ENCODE measurements at places on chromosomes 4 and X.

GRCh38 chr4:152462047-152462446 lies 73.8 kb downstream of the FBXW7 start:
- DNase-seq, result no peak

- DNase-seq, result no peak
Observed at GRCh38 chrX:129652565-129653169, 2.1 kb downstream of the APLN start.

GRCh38 chr4:6681191-6681590 lies 12.5 kb upstream of the S100P start:
- DNase-seq, result no peak

DNA sequence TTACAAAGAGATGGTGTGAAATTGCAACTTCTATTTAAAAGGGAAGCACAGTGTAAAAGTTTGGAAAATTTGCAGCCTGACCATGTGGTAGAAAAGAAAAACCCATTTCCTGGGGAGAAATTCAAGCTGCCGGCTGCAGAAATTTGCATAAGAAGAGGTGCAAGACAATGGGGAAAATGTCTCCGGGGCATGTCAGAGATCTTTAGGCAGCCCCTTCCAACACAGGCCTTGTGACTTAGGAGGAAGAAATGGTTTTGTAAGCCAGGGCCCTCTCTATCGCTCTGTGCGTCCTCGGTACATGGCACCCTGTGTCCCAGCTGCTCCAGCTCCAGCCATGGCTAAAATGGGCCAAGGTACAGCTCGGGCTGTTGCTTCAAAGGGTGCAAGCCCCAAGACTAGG lies 40.4 kb downstream of the CCDC158 start:
- DNase-seq, result no peak

DNA sequence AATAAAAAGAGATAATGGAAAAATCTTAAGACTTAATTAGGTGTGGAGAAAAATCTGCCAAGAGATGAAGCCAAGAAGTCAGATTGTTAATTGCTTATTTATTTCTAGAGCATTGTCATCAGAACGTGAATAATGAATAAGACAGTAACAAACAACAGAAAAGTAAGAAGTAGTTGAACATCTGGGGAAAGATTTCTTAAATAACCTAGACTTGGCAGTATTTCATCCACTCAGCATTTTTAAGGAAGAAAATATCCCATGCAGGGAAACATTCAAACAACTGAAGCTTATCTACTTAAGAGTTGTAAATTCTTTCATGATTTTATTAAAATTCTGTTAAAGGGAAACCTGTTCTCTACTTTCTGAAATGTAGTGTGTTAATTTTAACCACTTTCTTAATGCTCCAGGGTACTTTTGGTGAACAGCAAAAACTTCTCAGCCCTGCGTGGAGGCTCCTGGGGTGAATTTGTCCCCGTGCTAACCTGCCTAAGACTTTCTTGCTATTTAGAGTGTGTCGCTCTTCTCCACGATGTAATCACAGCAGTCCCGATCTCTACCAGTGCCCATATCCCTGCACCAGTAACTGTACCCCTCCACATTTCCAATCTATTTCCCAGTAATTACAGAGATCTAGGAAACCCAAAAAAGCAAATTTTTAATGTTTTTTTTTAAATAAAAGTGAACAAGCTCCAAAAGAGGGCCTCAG lies 124.6 kb downstream of the CORIN start:
- DNase-seq, result no peak

DNA sequence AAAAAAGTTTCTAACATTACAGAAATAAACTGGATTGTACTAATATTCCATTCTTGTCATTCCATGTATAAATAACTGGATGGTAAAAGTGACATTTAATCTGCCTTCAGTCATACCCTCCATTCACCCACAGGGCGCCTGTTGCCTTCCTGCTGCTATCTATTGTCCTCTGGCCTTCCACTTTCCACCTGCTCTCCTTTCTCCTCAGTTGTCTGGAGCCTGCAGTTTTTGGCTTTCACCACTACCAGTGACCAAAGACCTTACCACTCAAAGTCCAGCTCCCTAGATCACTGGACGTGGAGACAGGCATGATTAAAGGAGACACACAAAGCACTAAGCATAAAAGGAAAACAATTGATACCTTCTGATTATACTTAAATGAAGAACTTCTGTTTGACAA lies 46.2 kb upstream of the NHS start:
- DNase-seq, result no peak

GRCh38 chr4:113996599-113997177 lies 17.2 kb upstream of the ARSJ start:
- no peak for DNase-seq

- no peak for DNase-seq
Observed at GRCh38 chrX:130111220-130112154, 1.2 kb upstream of the ELF4 start.

DNA sequence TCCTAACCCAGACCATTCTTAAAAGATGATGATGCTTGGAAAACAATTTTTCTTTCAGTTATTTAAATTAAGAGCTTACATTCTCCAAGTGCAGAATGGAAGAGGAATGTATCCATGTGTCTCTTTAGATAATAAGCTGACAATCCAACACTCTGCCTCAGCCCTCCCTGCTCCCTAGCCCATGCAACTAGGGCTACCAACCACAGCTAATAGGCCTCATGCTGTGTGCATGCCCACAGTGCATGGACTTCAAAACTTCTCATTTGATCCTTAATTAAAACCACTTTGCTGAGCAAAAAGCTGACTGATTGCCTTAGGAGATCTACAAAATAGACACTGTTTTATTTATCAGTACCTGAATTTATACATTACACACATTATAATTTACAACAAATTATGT lies 473.9 kb downstream of the GALNTL6 start:
- no peak for DNase-seq

GRCh38 chr4:26420438-26420837 lies 69.8 kb downstream of the CCKAR start:
- DNase-seq, result no peak

DNA sequence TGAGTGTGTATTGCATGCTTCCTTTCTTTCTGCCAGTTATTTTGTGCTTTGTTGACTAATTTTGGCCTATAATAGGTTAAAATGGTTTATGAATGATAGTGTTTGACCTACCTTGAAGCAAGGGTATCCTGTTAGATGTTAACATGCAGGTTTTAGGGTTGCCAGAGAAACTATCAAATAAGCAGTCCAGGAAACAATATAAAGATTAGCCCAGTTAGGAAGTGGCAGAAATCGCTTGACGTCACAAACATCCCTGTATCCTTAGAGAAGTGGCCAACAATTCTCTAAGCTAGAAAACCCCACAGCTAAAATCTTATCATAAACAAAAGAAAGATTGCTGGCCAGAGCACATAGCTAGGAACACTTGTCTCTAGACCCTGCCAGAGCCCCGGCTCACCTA lies 3.8 kb downstream of the NAP1L5 start:
- DNase-seq, result no peak

DNA sequence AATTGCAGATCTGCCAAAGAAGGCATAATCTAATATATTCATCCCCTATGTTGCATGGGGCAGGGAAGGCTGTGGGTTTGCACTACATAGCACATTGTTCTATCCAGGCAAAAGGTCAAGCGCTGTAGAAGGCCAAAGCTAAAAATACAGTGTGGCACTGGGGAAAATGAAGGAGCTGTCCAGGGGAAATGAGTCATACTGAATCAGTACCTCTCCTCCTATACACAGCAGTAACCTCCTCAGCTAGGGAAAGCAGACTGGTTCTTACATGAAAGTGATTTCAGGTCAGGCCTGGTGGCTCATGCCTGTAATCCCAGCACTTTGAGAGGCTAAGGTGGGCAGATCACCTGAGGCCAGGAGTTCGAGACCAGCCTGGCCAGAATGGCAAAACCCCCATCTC lies 31.0 kb upstream of the SLC25A4 start:
- DNase-seq, result no peak

DNA sequence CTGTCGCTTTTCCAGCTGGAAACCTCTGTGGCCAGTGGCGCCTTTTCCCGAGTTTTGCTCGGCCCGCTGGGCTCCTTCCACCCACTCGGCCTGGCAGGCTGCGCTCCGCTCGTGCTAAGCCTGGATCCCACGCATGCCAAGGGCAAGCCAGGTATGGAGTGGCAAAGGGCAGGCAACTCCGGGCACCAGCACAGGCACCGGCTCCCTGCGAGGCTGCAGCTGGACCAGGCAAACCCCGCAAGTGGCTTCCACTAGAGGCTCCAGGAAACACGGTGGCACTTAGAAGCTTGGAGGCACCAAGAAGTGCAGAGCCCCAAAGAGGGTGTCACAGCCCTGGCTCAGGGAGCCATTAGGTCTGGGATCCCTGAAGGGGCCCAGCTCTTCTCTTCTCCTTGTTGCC lies 59.5 kb downstream of the PPA2 start:
- no peak for DNase-seq

DNA sequence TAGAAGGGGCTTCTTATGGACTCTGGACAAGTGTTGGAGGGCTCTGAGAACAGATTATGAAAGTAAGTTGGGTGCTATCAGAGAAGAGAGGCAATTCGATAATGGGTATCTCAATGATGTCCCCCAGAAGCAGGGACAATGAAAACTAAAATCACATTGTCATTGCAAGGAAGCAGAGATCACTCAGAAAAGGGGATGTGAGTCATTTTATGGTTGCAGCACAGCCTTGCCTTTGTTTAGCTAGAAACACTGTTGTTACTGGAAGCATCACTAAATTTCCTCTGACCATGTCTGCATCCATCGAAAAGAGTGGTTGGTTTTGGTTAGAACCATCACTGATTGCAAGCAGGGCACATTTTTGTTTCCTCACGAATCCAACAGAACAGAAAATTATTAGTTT lies 246.8 kb upstream of the NWD2 start:
- DNase-seq, result no peak

- DNase-seq, result no peak
Observed at GRCh38 chr4:123353656-123354055, 42.9 kb upstream of the SPRY1 start.

DNA sequence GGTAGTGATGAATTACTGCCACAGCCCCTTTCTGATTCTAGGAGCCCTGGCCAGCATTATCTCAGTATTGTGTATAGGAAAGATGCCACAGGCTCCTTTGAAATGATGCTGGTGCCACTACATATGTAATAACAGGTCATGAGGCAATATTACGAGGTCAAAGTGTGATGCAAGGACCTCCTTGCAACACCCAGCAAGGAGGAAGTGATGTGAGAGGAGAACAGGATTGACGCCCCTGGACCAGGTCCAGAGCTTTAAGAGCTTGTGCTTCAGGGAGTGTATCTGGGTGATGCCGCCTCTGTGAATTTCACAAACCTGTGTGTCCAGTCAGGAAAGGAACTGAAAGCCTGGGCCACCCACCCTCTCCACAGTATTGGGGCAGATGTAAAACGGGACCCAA lies 261.8 kb downstream of the MID1IP1 start:
- DNase-seq, result no peak

DNA sequence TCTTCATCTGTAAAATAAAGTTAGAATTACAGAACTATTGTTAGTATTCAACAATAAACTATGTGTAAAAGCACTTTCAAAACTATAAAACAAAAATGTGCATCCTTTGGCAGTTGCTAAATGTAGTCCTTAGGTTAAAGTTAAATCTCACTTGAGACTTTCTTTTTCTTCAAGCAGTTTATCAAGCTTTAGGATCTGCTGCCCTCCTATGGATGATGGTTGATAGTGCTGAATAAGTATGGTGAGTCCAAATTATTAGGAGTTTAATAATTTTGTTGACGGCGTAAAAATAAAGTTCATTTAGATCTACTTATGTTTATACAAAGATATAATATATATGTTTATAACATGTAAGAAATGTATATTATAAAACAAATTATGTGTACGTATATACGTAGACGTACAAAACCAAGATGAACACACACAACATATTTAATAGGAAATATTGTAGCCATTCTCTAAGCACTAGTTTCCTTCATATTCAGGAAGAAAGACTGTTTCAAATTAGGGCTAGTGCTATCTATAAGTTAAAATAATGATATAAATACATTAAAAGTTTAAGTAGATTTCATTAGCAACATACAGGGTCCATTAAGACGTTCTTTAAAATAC lies 22.3 kb downstream of the UGT2A2 start:
- no peak for DNase-seq

DNA sequence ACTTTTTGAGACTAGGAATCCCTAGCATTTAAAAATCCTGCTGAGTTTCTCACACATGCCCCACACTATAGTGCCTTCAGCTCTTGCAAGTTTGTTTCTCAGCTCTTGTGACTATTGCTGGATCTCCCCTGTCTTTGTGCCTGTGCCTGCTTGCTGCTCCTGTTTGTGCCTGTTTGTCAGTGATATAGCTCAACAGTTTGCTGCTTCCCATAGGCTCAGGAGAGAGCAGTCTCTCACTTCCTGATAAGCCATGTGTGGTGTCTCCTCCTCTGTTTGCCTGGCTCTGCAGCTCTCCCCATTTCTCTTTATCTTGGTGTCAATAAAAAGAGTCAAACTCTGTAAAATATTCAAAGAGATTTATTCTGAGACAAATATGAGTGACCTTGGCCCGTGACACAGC lies 259.8 kb upstream of the CLNK start:
- DNase-seq, result no peak

- DNase-seq, result no peak
Observed at GRCh38 chr4:89273741-89274141, 33.9 kb downstream of the GPRIN3 start.

GRCh38 chrX:106898462-106898861 lies 4.7 kb downstream of the RIPPLY1 start:
- no peak for DNase-seq

All from effector memory CD4-positive, alpha-beta T cell (primary cell).